ENCODE measurements at places on chromosomes 1 and 21. TPM values are rescaled to one million over a fixed set of nuclear protein-coding genes. Genes with fewer than 3 reads are reported as not detected.

Gene CACNA1S
- 5.3 TPM for total RNA-seq

Gene LPGAT1
- total RNA-seq, result 27.0 TPM

Gene FAM76A
- total RNA-seq, result 10.9 TPM

Gene PPIH
- 22.1 TPM for total RNA-seq
